Natural killer cell (primary cell): ENCODE measurements at places on chromosomes 1 and 21. TPM values are rescaled to one million over a fixed set of nuclear protein-coding genes. Genes with fewer than 3 reads are reported as not detected.

DNA sequence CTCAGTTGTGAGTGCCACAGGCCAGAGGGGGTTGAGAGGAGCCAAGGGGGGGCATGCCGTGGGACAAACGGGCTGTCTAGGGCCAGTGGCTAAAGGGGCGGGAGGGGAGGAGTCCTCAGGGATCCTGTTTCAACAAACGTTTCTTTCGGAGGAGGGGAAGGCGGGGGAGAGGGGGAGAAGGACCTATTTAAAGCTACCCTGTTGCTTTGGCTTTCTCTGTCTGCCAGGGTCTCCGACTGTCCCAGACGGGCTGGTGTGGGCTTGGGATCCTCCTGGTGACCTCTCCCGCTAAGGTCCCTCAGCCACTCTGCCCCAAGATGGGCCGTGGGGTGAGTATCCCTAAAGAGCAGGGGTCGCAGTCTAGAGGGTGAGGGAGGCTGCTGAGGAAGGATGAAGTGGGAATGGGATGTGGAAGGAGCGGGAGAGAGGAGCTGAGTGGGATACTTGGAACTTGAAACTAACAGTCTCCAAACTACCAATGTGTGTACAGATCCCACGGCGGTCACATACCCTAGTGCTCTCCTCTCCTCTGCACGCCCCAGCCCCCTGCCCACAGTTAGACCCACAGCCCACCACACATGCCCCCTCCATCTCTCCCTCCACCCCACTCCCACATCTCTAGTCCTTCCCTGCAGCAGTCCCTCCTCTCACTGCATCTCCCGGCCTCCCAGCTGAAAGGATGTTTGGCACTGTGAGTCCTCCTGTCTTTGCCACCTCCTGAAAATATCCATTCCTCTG, at the start of gene ATP1A2:
Gene ATP1A2, plus strand, starts transcription at position 215 of the 738 bp plus-strand sequence. Its CDS starts 103 bp downstream, at position 318.
- no peak within 1 kb of the TSS for H3K27ac ChIP-seq
- H3K27me3 ChIP-seq: no peaks in the 10 kb centered on the region
- no peak within 1 kb of the TSS for H3K4me3 ChIP-seq
- H3K36me3 ChIP-seq: no peaks in the 10 kb centered on the region
- no peaks in the 10 kb centered on the region for H3K4me1 ChIP-seq

- DNase-seq: no peak
- H3K27me3 ChIP-seq: no peaks in the 10 kb centered on the region
- no peak overlapping the region for H3K27ac ChIP-seq
- no peak overlapping the region for H3K4me3 ChIP-seq
These were observed 79.0 kb downstream of the HS2ST1 start for GRCh38 chr1:86993269-86993985.

DNA sequence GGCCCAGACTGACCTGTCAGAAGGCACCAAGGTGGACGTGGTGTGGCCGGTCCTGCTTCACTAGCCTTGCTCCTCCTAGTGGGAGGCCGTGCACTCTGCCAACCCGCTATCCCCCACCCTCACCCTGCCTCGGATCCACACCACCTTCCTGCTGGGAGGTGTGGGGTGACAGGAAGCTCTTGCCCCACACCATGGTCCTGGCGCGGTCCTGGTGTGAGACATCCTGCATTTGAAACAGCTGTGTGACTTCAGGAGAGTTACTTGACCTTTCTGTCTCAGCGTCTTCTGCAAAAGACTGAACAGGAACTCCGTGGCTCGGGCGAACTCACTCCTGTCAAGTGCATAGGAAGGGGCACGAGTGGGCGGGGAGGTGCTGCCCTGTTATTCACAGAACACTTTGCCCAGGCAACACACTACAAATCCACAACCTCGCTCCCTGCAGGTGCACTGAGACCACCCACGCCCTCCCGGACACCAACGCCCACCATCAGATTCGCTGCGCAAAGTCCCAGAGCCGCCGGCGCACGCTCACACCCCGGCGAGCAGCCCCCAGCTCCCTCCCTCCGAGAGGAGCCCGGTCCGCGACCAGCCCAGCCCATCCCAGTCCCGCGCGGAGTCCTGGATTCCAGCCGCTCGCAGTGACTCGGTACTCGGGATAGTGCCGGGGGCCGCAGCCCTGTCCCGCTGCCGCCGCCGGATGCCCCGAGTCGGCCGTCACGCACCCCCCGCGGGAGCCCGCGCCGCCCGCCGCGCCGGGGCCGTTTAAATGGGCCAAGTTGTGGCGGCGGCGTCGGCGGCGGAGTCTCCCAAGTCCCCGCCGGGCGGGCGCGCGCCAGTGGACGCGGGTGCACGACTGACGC, at the start of gene SAMD11:
Gene SAMD11, plus strand, starts transcription at position 793 of the 860 bp plus-strand sequence. CDS start 509 bp downstream, outside the sequence.
- no peak within 1 kb of the TSS for H3K4me3 ChIP-seq
- H3K27ac ChIP-seq: no peak within 1 kb of the TSS
- H3K36me3 ChIP-seq: no peaks in the 10 kb centered on the region
- peaks cover 41% of the 10 kb centered on the region for H3K27me3 ChIP-seq
- peak; percentile 77 for DNase-seq

AMPD1 gene
- total RNA-seq: not detected
